Subcutaneous preadipocyte (primary cell): ENCODE measurements at places on chromosomes 5 and 9. TPM values are rescaled to one million over a fixed set of nuclear protein-coding genes. Genes with fewer than 3 reads are reported as not detected.

The PCDHB4 gene
- 0.37 TPM in 1 of 2 replicates, not detected in the other for total RNA-seq

The PDGFRB gene
- total RNA-seq: 253 and 297 TPM in 2 replicates

The ISL1 gene
- total RNA-seq: under 0.01 TPM in 1 of 2 replicates, not detected in the other

The FOXI1 gene
- total RNA-seq: not detected in 2 replicates

The SOHLH1 gene
- not detected in 2 replicates for total RNA-seq

The EGFLAM gene
- total RNA-seq: 12.9 and 18.2 TPM in 2 replicates

The MYOZ3 gene
- 0.39 TPM in 1 of 2 replicates, not detected in the other for total RNA-seq

The PCDHA13 gene
- not detected in 2 replicates for total RNA-seq

The TAF11L10 gene
- total RNA-seq: not detected in 2 replicates

The CORO2A gene
- total RNA-seq: under 0.01 and 0.39 TPM in 2 replicates

The TMEM171 gene
- total RNA-seq: 4.4 and 7.4 TPM in 2 replicates

The HAVCR2 gene
- total RNA-seq: 0.78 and 3.3 TPM in 2 replicates

The IL33 gene
- total RNA-seq: 3.9 and 11.0 TPM in 2 replicates

The FGF10 gene
- total RNA-seq: under 0.01 TPM in 1 of 2 replicates, not detected in the other

The ARL15 gene
- total RNA-seq: 14.7 and 22.1 TPM in 2 replicates

The PTGES gene
- 56.2 and 76.0 TPM in 2 replicates for total RNA-seq

The OMD gene
- total RNA-seq: 0.20 and 0.37 TPM in 2 replicates

The RNF183 gene
- total RNA-seq: under 0.01 TPM in 1 of 2 replicates, not detected in the other

The TMC1 gene
- total RNA-seq: 0.37 and 0.59 TPM in 2 replicates

The SLC6A3 gene
- under 0.01 TPM in 1 of 2 replicates, not detected in the other for total RNA-seq

The IRX2 gene
- 9.6 and 16.0 TPM in 2 replicates for total RNA-seq

The IL5 gene
- not detected in 2 replicates for total RNA-seq

The CNOT6 gene
- total RNA-seq: 6.2 and 9.6 TPM in 2 replicates

The MAML1 gene
- 7.0 and 14.7 TPM in 2 replicates for total RNA-seq

The P4HA2 gene
- total RNA-seq: 69.0 and 107 TPM in 2 replicates

The HMCN2 gene
- under 0.01 and 0.20 TPM in 2 replicates for total RNA-seq

The FABP6 gene
- total RNA-seq: not detected in 2 replicates

The PIK3R1 gene
- total RNA-seq: 41.8 and 52.9 TPM in 2 replicates

The ACTBL2 gene
- total RNA-seq: under 0.01 TPM in 1 of 2 replicates, not detected in the other

The RASGRF2 gene
- 0.20 and 0.37 TPM in 2 replicates for total RNA-seq

The FAM200C gene
- total RNA-seq: 2.9 and 3.9 TPM in 2 replicates

The KIF4B gene
- under 0.01 TPM in 1 of 2 replicates, not detected in the other for total RNA-seq

The CERCAM gene
- 55.1 and 75.0 TPM in 2 replicates for total RNA-seq

The SLC1A3 gene
- 10.3 and 16.8 TPM in 2 replicates for total RNA-seq

The GAS1 gene
- total RNA-seq: 9.4 and 9.6 TPM in 2 replicates

The FOXD4L6 gene
- total RNA-seq: 0.20 and 0.37 TPM in 2 replicates

The PTGS1 gene
- 39.9 and 83.0 TPM in 2 replicates for total RNA-seq

The MYMK gene
- total RNA-seq: not detected in 2 replicates

The HAVCR1 gene
- 0.20 and 0.37 TPM in 2 replicates for total RNA-seq

The TSLP gene
- 4.1 and 5.1 TPM in 2 replicates for total RNA-seq

The TNFSF15 gene
- total RNA-seq: under 0.01 and 0.20 TPM in 2 replicates
